Gastroesophageal sphincter (tissue), 4 donors: ENCODE measurements at places on chromosomes 1 and 21.
A peak's percentile ranks its signal among the peaks of the same experiment; 100 is the strongest.

- ATAC-seq = no peak
These were observed 1.8 kb downstream of the SPRR1B start for GRCh38 chr1:153032677-153033308.

GRCh38 chr21:39531840-39532239 lies 80.1 kb downstream of the SH3BGR start:
- no peak for ATAC-seq

- no peak for ATAC-seq
These were observed 34.5 kb downstream of the OR10R2 start for GRCh38 chr1:158506369-158506987.

DNA sequence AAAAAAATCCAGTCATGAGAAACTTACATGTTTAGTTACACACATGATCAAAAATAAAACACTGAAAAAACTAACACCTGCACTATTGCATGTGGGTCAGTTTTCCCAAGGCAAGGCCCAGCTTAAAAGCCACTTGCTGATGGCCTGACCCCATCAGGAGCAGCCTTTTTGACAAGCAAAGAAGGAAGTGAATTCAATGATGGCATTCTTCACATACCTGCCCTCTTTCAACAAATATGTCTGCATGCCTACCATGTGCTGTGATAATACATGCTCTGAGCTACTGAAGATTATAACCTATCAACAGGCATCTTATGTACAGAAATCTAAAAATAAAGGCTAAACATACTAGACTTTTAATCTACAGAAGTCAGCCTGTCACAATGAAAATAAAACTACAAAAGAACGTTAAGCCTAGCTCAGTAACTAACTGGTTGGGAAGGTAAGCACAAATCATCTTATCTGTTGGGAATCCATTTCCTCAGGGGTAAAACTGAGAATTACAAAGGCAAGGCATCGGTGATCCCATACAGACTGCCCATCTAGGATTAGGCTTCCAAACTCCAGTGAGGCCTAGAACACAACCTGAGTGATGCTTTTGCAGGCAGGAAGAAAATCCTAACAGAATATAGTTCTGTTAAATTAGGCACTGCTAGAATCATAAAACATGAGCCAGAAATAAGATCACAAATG lies 14.5 kb downstream of the SORT1 start:
- ATAC-seq = no peak

GRCh38 chr1:44949286-44949685 lies 37.1 kb downstream of the EIF2B3 start:
- ATAC-seq = no peak

GRCh38 chr1:25936947-25937346 lies 30.7 kb upstream of the STMN1 start:
- ATAC-seq = no peak

DNA sequence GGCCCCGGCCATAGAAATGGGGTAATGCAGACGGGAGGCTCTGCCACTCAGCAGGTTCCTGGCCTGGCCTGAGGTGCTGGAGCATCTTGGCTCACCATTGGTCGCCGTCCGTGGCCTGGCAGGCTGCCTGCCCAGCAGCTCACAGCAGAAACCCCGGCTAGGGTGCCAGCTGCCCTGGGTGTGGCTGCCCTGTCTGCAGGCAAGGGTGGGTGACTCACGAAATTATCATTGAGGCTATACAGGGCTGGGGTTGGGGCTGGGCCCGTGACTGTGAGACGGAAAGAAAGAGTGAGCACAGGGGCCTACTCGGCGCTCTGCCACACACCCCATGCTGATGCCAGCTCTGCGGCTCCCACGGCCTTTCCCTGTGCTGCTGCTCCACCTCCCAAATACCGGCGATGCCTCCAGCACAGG lies 8.0 kb upstream of the PKP1 start:
- no peak for ATAC-seq

- ATAC-seq = no peak
These were observed 81.5 kb downstream of the NDUFS5 start for GRCh38 chr1:39107341-39108290.

DNA sequence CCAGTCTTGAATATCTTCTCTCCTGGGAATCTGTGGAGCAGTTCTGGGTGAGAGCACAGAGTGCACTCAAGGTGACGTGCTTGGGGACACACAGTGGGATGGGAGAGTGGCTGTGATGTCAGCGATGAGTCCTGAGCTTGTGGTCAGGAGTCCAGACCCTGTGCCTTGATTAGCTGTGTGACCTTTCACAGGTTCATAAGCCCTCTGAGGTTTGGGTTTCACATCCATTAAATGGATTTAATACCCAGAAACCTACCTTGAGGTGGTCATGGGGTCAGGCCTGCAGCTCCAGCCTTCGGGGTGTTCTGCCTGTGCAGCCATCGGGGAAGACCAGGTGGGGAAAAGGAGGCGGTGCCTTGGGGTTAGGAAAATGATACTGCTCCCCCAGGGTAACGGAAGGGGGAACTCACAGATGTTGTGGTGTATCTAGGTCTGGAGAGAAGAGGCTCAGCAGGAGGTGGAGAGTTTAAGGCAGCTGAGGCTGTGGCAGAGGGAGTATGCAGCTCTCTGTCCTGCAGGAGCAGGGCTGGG lies 38.5 kb upstream of the ETV3 start:
- ATAC-seq = no peak

GRCh38 chr1:152348447-152348846 lies 11.4 kb downstream of the FLG2 start:
- ATAC-seq = no peak

DNA sequence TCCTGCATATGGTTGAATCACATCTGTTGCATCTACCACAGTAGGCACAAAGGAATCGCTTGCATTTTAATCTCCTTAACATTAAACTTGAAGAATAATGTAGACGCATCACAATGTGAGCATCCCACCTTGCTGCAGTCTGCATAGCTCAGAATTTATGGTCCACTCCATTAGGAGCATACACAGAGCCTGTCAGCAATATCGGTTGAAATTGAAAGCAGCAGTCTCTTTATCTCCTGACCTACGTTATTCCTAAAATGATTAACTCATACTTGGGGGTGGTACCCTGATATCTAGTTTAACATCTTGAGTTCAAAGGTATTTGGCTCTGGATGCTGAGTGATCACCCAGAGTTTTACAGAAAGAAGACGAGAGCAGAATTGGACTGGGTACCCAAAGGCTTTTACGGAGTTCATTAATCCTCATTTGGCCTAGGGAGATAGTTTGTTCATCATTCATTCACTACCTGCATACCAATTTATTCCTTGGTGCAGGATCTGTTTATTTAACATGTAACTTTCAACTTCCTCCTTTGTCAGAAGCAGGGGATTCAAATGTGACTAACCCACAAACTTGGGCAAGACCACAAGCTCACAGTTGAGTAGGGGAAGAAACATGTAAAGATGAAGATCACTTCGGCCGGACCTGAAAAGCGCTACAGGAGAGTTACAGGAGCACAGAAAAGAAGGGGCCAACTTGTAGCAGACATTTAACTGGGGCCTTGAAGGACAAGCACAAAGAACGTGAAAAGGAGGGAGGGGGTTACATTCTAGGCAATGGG lies 187.9 kb downstream of the DAB1 start:
- ATAC-seq = no peak

DNA sequence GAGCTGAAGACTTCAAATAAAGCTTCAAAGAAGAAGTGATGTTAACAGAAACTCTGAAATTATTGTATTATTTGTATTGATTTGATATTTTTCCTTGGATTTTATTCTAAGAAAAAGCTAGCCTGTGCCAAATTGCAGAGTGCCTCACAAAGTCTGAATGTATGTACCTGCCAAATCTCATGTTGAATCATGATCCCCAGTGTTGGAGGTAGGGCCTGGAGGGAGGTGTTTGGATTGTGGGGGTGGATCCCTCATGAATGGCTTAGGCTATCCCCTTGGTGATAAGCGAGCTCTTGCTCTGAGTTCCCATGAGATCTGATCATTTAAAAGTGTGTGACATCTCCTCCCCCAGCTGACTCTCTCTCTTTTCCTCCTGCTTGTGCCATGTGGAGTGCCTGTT lies 43.6 kb downstream of the ACKR1 start:
- no peak for ATAC-seq

- ATAC-seq = no peak
These were observed 50.9 kb downstream of the DHX9 start for GRCh38 chr1:182889997-182890396.

DNA sequence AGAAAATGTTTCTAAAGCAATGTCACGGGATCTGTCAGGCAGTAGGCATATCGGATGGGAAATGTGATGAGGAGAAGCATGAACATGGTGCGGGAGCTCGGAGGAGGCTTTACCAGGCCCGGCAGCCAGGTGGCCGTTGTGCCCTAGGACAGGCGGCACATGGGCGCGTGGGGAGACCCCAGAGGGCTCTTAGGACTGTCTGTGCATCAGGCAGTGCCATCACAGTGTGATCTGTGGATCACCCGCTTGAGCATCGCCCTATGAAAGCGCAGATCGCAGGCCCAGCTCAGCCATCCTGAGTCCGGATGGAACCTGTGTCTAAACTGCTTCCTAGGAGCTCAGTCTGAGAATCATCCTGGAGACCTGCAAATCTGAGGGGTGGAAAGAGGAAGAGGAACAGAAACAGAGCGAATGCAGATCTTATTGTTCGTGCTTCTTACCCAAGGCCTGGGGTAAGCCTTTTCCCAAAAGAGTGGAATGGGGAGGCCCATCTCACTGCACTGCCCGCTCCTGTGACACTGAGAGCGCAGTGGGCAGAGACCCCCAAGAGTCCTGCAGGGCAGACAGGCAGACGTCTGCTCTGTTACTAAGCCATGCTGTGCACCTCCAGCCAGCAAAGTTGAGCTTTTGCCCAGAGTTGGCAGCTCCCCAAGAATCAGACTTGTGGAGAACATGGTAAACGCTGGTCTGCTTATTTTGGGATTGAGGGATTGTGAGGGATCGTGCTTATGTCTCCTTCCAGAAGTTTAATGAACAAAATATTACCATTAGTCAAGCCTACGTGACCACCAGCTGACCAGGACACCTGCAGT lies 251.0 kb downstream of the RHOU start:
- ATAC-seq = no peak

DNA sequence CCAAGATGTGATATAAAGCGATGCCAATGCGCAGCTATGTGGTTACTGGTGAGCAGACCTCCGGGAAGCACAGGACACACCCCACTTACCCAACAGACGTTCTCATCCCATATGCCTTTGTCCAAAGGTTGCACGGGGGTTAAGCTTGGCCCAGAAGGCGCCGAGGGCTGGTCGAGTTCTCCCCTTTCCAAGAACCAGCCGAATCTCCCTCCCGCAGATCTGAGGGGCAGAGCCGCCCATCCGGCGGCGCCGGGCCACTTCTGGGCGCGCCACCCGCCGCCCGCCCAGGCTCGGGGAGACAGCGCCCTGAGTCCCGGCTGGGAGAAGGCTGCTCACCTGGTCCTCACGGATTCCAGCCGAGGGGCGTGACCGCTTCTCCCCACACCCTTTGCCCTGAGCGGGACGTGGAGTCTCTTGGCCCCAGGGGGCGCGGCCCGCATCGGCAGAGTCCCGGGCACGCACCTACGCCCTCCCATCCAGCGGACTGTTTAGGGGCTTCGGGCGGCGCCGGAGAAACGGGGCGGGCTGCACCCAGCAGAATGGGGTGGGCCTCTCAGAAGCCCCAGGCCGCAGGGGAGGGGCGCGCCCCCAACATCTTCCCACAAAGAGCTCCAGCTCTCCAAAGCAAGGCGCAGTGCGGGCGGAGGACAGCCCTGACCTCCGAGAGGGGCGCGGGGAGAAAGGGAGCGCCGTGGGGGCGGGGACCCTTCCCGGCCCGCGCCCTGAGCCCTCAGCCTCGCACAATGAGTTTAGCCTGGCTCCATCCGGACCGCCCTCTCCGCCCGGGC lies 615 bp downstream of the GPR161 start:
- ATAC-seq = peak; percentile 45

DNA sequence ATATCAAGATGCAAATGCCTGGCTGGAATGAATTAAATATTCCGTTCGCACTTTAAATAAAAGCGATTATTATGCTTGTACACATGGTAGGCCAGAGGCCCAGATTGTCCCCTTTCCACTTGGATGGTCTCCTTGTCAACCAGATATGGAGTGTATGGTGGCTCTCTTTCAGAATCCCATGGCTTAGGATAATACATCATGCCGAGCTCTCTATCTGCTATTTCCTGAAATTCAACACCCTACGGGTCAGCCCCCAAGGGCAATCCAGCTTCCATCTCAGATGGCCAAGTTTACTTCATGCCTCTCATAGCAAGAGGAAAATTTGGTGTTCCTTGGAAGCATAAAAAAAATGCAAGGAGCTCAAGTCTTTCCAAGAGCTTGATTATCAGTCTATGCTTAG lies 25.4 kb upstream of the FMO1 start:
- ATAC-seq = no peak

DNA sequence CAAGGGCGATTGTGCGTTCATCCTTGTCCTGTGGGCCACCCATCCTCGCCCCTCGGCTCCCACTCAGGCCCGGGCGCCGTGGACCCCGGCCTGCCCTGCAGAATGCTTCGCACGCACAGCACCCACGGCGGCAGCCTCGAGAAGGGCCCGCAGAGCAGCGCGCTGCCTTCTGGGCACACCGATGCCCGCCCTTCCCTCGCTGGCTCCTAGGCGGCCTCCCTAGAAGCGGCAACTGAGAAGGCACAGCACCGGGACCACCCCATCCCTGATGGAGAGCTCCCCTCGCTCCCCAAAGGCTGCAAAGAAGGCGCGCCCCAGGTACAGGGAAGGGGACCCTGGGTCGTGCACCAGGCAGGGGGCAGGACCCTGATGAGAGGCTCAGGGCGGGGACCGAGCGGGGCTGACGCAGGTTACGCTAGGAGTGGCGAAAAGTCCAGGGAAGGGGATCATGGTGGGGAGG lies 971 bp downstream of the CAPZB start:
- ATAC-seq = no peak

- ATAC-seq = peak; percentile 87
These were observed 57.8 kb downstream of the FOXO6 start for GRCh38 chr1:41418857-41419583.

- no peak for ATAC-seq
These were observed 37.1 kb upstream of the CD55 start for GRCh38 chr1:207284209-207284897.
